Osteoblast (primary cell): ENCODE measurements at places on chromosomes 4 and X. TPM values are rescaled to one million over a fixed set of nuclear protein-coding genes. Genes with fewer than 3 reads are reported as not detected.

- no peak for DNase-seq
Measured at GRCh38 chr4:141391771-141392170, 171.1 kb downstream of the ZNF330 start.

DNA sequence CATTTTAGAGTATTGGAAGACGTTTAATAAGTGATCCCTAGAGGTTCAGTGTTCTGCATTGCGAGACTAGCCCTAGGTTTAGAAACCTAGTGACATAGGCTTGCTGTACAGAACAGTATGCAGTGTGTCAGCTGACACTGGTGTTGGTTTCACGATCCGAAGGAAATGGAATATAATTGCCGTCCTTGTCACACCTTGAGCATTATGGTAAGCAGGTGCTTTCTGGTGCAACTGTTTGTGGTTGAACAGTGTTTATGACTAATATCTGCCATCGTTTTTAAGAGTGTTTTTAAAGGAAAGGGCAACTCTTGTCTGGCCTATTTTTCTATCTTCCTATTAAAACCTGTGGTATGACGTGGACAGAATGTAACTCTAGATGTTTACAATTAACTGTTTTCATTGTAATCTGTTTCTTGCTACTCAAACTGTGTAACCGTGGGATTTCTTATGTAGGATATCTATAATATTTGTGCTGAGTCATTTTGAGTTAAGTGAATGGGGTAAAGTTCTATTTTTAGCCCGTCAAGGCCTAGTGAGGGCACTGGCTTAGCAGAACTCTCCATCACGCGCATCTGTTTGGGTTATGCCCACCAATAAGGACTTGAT, 53.8 kb upstream of the TBC1D14 start:
- DNase-seq = peak; percentile 59

GRCh38 chrX:39848243-39848642, 249.5 kb downstream of the BCOR start:
- no peak for DNase-seq

GRCh38 chr4:140260227-140260626, 106.2 kb upstream of the MAML3 start:
- no peak for DNase-seq

DNA sequence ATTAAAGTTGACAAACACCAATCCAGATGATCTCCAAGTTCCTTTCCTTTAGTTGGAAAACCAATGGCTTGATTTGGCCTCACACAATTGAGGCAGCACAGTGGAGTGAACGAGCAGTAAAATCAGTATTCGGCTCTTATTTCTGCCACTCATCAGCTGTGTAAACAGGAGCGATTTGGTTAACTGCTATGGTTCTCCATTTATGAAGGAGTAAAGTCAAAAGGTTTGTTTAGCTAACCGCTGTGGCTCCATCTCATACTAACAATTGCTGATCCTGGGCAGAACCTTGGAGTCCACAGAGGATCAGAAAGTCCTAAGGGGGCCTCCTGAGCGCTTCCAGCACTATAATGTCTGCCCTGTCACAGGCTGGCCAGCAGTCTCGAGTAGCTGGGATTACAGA, 54.5 kb upstream of the EXOC1L start:
- no peak for DNase-seq

DNA sequence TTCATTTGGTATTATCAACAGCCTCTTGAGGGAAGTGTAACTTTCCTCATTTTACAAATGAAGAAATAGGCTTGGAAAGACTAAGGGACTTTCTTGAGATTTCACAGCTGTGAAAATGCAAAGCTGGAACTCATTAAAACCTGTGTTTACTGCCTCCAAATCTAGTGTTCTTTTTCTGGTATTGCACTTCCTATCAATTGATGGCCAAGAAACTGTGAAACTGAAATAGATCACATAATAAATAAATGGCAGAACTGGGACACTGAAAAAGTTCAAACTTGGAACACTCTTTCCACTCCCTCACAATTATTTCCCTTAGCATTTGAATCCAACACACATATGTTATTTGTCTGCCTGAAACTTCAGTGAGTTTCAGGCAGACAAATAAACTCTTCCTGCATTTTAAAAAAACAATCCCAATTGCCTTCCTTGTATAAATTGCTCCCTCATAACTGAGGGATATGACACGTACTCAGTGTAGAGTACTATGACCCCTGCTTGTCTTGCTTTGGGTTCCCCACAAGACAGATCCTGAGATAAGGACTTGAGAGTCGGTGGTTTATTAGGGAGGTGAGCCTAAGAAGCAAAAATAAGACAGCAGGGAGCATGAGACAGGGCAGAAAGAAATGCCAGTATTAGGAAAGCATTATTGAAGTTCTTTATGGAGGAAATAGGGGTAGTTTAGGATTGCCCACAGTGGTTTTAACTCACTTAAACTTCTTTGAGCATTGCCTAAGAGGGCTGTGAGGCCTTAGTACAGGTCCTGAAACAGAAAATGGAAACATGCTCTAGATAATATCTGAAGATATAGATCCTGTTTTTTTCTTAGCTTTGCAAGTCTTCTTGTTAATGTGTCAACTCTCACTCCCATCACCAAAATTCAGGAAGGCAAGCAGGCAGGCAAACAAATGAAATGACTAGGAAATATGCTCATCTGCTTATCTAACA, 33.9 kb downstream of the RTL3 start:
- no peak for DNase-seq

- peak; percentile 92 for DNase-seq
Measured at GRCh38 chr4:169810325-169811323, 52.9 kb upstream of the HPF1 start.

Gene SMARCA5
- 43.6 and 44.9 TPM in 2 replicates for total RNA-seq

Gene ARMCX4
- 5.0 and 5.1 TPM in 2 replicates for total RNA-seq

Gene PRKX
- total RNA-seq = 9.1 and 13.4 TPM in 2 replicates

Gene DUSP9
- under 0.01 TPM in 2 replicates for total RNA-seq

Gene BST1
- 30.6 and 31.8 TPM in 2 replicates for total RNA-seq

Gene FAM241A
- 2.1 and 2.2 TPM in 2 replicates for total RNA-seq

Gene RAI2
- under 0.01 and 0.36 TPM in 2 replicates for total RNA-seq

Gene DIPK2B
- not detected in 2 replicates for total RNA-seq

Gene SPANXA2
- 0.29 TPM in 1 of 2 replicates, not detected in the other for total RNA-seq
